ENCODE measurements at places on chromosomes 13 and 19.
A peak's percentile ranks its signal among the peaks of the same experiment; 100 is the strongest.

DNA sequence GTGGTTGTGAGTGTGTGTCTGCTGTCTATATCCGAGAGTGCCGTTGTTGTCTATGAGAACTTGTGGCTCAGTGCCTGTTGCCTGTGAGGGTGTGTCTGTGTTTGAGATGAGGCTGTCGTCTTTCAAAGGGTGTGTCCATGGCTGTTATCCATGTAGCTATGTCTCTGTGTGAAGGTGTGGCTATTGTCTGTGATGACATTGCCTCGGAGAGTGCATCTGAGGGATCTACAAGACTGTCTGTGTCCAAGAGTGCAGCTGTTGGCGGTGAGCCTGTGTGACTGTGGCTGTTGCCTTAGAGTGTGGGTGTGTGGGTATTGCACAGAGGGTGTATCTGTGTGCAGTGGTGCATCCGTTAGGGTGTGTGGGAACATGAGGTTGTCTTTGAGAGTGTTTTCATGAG lies 4.9 kb downstream of the NUMBL start:
- DNase-seq, result no peak

DNA sequence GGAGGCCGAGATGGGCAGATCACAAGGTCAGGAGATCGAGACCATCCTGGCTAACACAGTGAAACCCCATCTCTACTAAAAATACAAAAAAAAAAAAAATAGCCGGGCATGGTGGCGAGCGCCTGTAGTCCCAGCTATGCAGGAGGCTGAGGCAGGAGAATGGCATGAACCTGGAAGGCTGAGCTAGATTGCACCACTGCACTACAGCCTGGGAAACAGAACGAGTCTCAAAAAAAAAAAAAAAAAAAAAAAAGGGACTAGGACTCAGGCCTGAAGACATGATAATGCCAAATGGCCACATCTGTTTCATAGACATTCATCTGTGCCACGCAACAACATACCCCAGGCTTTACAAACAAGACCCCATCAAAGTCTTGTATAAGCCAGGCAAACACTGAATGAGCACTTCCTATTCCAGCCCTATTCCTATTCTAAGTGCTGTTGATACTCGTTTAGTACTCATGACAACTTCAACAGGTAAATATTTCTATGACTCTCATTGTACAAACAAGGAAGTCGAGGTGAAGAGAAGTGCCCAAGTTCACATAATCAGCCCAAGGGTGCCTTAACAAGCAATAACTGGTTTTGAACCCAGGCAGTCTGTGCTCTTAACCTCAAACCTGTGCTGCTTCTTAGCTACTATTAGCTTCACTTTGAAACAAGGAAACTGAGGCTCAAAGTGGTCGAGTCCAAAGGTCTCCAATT lies 1.7 kb downstream of the B9D2 start:
- no peak for DNase-seq

DNA sequence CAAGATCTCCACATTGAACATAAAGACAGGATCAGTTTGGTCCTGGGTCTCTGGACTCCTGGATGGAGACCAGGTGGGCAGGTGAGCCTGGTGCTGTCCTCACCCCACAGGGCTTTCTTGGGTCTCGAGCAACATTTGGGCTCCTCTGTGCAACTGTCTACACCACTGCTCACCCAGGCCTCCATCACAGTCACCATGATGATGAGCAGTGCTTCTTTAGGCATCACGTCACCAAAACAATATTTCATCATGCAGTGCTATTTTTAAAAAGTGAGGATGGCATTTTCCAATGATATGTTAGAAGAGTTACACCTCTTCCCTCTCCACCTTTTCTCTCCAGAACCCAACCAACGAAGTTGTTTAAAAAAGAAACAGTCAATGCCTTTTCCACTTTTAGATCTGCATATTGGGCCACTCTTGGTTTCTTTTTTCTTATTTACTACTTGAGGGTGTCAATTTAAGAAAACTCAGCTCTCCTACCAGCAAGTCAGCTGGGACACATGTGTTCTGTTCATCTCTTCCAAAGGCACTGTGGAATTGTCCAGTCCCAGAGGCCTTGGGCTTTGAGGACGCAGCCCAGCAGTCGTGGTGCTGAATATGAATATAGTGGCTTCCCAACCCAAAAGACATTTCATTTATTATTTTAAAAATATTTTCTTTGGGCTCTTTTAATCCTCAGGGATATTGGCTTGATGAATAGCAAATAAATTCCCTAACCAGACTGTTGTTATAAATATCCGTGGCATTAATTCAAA lies 405.7 kb downstream of the KCNRG start:
- DNase-seq, result no peak

- DNase-seq, result peak; percentile 61
These were observed 7.5 kb downstream of the RPS9 start for GRCh38 chr19:54207983-54208783.

GRCh38 chr19:15124572-15125231 lies 17.5 kb downstream of the SYDE1 start:
- DNase-seq, result no peak

DNA sequence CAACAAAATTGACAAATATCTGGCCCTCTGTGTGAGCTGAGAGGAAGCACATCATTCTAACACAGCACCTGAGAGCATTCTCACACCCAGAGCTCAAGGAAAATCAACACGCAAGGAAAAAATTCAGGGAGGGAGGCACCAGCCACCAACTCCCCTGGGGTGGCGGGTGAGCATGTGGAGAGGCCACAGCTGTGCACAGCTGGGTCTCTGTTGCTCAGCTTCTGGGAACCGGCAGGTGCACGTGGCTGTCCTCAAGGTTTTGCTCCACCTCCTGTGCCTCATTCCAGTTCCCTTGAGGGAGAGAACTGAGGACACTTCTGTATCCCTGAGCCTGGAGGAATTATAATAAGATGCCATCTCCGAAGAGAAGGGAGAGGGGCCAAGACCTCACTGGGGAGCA lies 134.0 kb downstream of the USP12 start:
- peak; percentile 64 for DNase-seq

GRCh38 chr13:114064450-114065140 lies 67.8 kb downstream of the RASA3 start:
- peak; percentile 44 for DNase-seq

DNA sequence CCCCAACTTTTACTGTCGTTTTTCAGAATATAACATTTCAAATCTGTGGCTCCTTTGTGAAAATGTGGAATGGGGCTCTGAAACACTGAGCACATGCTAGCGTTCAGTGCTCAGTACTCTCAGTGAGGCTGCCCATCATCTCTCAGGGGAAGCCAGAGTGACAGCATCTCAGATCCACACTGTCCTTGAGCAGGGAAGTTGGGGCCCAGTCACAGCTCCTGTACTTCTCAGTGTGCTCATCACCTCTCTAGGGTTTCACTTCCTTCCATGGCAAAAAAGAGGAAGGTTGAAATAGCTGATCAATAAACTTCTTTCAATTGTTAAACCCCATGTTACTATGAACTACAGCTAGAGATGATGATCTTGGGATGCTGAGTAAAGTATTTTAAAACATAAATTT lies 565.9 kb upstream of the SPRY2 start:
- no peak for DNase-seq

DNA sequence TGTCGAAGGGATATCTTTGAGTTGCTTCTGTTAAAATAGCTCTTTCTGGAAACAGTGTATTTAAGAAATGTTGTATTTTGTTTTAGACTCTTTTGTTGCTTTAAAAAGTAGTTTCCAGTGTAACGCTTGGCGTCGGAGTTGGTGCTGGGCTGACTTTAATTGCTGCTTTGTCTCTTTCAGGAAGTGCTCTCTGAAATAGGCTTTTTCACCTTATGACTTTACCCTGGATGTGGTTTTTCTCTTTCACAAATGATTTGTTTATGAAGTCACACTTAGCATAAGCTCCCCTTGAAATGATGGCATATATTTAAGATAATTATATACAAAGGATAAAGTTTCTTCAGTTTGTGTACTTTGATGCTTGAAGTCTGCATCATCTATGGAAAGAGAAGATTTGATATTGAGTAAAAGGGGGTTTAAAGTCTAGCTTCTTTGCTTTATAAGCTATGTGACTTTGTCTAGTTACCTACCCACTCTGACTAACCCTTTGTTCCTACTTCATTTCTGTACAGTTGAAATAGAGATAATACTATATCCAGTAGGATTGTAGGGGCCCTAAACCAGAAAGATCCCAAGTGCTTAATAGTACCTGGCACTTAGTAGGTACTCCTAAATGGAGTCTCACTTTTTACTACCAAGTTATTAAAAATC lies at the start of gene GPR18:
Gene GPR18 (minus strand): TSS at position 170 of the 651 bp plus-strand sequence. CDS start 2,507 bp downstream, outside the sequence.
- no peak for DNase-seq

- no peak for DNase-seq
These were observed 10.5 kb downstream of the NAXD start for GRCh38 chr13:110625771-110626321.

DNA sequence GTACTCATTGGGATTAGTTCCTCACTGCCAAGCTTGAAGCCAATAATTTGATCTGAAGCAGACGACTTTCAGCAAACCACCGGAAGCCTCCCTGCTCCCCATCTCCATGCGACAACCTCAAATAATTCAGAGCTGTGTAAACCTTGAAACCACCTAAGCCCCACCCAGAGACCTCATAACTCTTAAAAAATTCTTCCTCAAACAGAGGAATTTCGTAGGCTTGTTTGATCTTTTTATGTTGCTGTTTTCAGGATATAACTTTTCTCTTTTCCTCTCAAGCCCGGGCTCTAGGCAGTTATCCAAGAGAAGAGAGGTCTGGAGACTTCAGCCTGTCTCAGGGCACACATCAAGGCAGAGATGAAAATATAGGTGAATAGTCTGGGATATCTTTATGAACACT lies 311.6 kb downstream of the KCNRG start:
- peak; percentile 47 for DNase-seq

GRCh38 chr19:14164724-14165493 lies 28.5 kb upstream of the ASF1B start:
- DNase-seq, result no peak

Measured in tongue (tissue), 3 donors.